Gastroesophageal sphincter (tissue), 4 donors: ENCODE measurements at places on chromosomes 16 and 17. TPM values are rescaled to one million over a fixed set of nuclear protein-coding genes. Genes with fewer than 3 reads are reported as not detected.

KRT15 gene
- 1.2 TPM for total RNA-seq

DNA sequence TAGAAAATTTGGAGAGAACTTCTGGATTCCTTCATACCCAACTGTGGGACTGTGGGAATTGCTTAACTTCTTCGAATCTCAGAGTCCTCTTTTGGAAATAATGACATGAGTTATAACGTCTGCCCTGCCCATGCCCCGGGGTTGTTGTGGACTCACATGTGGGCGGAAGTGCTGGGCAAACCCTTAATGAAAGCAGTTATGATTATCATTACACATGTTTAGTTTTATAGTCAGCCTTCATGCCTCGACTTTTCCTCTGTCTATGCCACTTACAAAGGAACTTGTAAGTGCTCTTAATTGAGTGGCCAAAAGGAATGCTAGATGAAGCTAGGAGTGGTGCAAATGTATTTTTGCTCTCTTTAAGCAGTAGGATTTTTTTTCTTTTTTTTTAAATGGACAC is 3.9 kb downstream of the KRT27 start:
- ATAC-seq = no peak

SLFN14 gene
- not detected for total RNA-seq

GRCh38 chr16:57994778-57995177 is 5.7 kb downstream of the ZNF319 start:
- ATAC-seq = no peak

GRCh38 chr17:48618256-48618896 is 3.3 kb upstream of the HOXB8 start:
- ATAC-seq = peak; percentile 85

DNA sequence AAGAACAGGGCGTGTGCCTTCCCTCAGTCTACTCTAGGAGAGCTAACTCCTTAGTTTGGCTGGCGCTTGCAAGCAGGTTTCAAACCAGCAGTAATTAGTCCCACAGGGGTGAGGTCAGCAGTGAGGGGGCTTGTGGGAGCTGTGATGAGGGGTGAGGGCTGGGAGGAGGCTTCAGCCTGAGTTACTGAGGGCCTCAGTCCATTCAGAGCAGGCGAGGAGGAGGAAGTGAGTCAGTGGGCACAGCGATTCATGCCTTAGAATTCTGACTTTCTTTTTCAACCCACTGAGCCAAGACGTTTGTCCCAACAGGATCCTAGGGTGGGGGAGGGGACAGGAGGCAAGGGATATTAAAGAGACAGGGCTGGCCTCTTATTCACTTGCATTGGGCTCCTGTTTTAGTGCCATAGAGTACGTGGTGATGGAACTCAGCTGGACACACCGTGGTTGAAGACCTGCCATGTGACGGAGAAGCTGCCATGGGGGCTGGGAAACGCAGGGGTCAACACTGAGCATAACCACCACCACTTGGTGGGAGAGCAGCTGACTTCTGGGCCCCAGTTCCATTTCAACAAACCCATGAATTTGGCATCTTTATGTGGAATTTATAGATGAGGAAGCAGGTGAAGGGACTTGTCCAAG is 8.3 kb upstream of the ITGA3 start:
- no peak for ATAC-seq

DNA sequence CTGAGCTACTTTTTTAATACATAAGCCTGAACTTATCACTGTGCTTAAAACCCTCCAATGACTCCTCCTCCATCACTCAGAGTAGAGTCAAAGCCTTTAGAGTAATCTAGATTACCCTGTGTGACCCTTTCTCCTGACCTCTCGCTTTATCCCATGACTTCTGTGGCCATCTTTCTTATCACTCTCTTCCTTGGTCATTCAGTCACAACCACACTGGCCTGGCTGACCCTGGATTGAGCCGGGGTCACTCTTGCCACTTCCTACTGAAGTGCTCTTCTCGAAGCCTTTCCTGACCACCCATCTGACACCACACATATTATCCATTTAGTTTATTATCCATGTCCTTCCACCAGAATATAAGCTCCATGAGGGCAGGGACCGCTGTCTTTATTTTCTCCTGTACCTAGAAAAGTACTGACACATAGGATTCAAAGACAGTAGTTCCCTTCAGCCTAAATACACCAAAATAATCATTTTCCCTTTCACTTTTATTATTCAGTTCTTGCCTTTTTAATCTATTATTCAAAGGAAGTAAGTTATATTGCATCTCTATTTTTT is 28.0 kb upstream of the ABCA9 start:
- ATAC-seq = no peak

GRCh38 chr16:83681381-83681956 is 126.3 kb upstream of the HSBP1 start:
- no peak for ATAC-seq

GUCY2D gene
- not detected for total RNA-seq

KRTAP17-1 gene
- total RNA-seq = not detected

DNA sequence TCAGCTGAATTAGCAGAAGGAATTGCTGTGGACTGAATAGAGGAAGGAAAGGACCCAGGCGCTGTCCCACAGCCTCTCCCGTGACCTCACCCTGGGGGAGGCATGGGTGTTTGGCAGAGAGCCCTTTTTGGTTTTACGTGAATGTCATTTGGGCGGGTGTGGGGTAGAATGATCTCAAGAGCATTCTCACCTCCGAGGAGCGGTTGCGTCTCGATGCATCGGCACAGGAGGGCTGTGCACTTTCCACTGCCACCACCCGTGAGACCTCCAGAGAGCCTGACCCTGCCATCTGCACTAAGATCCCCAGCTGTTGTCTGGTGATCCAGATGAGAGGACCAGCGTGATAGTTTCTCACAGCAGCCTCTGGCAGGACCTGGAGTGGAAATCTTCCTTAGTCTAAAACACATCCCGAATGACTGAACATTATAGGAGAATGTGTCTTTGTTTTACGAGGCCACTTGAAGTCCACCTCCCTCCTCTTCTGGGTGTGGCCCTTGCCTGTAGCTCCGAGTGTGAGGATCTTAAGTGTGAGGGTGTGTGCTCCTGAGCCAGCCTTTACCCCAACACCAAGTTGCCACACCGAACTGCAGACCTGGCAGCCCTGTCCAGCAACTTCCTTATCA is 29.3 kb downstream of the FOXK2 start:
- no peak for ATAC-seq

HASPIN gene
- total RNA-seq = 0.15 TPM

- peak; percentile 74 for ATAC-seq
Observed at GRCh38 chr16:23435500-23435899, 17.5 kb downstream of the COG7 start.

KRT32 gene
- not detected for total RNA-seq

DNA sequence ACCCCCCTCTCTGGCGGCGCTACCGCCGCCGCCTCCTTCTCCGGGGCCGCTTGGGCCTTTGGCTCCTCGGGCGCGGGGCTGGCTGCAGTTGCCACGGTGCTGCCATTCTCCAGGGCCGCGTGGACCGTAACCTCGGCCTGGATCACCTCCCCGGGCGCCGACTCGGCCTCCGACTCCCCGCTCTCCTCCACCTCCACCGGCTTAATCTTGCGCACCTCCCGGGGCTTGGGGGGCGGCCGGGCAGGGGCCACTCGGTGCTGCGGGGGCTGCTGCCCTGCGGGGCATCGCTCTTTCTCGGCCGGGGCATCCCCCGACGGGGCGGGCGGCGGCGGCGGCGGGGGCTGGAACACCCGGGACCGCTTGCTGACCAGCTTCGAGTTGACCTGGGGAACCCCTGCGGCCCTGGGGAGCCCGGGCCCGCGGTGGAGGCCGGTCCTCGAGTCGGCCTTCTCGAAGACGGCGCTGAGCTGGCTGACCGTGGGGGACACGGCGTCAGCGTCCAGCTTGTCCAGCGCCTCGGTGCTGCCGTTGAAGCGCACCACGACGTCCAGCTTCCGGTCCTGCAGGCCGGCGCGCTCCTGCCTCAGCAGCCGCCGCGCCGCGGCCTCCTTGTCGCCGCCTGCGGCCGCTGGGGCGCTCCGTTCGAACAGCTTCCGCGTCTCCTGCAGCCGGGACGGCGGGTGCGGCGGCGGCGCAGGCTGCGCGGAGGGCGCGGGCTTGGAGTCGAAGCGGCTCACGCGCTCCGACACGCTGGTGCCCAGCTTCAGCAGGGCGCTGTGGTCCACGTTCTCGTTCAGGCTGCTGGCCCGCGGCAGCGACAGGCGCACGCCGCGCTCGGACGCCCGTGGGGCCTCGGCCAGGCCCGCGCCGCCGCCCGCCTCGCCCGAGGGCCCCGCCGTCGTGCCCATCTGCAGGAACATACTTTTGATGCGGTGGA is 792 bp downstream of the PPP1R9B start:
- ATAC-seq = peak; percentile 7

GRCh38 chr16:84278333-84278732 is 16.3 kb upstream of the WFDC1 start:
- no peak for ATAC-seq

GRCh38 chr17:79566251-79566955 is 44.4 kb downstream of the RBFOX3 start:
- no peak for ATAC-seq

DNA sequence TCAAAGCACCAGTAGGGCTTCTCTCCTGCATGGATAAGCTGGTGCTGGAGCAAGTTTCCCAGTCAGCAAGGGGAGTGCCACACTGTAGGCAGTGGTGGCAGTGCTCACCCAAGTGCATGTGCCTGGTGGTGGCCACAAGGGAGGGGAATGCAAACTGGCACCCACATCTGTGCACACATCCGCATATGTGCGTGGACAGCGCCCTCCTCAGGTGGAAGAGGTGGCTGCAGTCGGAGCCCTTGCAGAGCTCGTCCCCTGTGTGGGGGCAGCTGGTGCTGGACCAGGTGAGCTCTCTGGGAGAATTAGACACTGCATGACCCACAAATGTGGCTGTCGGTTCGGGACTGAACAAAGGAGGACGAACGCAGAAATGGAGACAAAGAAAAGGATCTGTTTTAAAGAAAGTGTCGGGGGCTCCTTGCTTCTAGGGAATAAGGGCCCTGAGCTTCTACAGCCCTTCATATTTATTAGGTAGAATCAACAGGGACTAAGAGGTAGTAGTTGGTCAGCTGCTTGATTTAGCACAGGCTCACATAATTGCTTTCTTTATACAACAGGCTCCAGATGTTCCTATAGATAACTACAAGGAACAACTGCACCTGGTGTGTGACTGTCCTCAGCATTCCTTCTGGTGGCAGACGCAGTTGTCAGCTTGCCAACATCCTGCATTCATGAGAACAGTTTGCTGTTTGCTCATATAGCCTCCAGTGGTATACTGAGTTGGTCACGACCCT is 5.3 kb upstream of the ZNF689 start:
- ATAC-seq = no peak

GRCh38 chr17:15171167-15172047 is 93.7 kb downstream of the PMP22 start:
- ATAC-seq = peak; percentile 55
